Stimulated activated CD8-positive, alpha-beta memory T cell treated with anti-CD3 and anti-CD28 coated beads, Interleukin-4, amount 100 ng/mL, for 48 hours (primary cell): ENCODE measurements at places on chromosomes 5 and 9.

DNA sequence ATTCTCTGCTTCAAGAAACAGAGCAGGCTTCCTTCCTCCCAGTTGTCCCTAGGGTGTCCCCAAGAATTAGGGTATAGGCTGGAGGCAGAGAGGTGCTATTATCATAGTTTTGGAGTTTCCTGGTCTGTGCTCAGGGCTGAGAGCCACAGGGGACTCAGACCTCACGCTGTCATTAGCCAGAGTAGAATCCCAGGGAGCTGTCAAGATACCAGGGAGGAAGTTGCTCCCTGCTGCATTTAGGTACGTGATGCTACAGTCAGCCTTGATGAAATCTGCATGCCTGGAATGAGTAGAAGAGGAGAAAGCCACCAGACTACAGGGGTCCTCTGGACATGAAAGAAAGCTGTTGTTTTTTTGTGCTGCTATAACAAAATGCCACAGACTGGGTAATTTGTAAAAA lies 273.2 kb downstream of the SH3GL2 start:
- no peak for DNase-seq

DNA sequence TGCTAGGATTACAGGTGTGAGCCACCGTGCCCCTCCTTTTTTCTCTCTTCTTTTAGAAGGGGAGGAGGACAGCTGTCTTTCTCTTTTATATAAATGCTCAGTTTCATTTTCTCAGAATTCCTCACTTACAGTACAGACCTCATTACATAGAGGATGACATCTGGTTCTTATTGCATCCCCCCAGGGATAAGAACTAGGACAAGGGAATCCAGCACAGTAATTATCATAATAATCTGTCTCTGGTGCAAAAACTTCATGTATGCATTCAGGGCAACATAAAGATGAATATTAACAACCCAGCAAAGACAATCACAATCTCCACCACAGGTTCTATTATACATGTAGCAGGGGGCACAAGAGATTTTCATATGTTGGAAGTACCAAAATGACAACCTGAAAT lies 5.1 kb downstream of the SPZ1 start:
- DNase-seq: no peak

GRCh38 chr9:113616116-113616515 lies 152.6 kb downstream of the RGS3 start:
- DNase-seq: no peak

- DNase-seq: no peak
These were observed 184.8 kb downstream of the KIAA0825 start for GRCh38 chr5:94433397-94434163.

DNA sequence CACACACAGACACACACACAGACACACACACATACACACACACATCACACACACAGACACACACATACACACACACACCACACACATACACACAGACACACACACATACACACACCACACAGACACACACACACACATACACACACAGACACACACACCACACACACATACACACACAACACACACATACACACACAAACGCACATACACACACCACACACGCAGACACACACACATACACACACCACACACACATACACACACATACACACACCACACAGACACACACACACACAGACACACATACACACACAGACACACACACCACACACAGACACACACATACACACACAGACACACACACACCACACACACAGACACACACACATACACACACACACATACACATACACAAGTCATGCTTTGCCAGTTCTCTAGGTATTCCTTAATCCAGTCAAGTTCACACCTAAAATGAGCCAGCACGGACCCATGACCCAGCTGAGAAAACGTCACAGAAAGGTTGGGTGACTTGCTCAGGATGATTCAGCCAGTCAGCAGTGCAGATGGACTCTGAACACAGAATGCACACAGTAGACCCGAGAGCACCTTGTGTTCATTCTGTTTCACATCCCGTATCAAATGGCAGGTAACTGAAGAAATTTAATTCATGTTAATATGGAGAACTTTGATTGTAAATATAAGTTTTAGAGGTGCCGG lies 746.4 kb downstream of the MTRR start:
- DNase-seq: no peak

DNA sequence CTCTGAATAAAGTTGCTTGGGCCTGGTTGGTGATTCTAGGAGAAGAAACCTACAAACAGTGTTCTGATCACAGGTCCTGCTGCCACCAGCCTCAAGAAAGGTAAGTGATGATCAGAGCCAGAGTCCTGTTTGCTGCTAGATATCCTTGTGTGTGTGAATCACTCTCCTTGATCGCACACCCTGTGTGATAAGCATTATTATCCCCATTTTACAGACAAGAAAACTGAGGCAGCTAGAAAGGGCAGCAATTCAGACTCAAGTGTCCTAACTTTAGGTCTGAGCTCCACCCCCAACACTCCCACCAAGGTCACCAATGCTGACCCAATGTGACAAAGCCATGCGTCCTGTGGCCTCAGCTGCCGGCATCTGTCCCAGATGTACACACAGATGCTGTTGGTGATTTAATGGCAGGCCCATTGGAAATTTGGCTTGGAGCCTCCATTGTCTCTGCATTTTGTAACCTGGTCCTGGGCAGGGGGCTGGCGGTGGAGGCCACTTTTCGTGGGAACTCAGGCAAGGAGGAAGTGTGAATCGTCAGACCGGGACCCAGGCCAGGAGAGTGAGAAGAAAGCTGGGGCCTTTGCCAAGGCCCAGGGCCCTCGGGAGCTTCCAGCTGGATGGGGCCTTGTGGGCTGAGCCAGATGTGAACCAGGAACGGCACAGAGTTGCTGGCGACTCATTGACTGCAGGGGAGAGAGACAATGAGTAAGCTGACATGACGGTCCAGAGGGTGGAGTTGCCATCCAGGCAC lies 29.8 kb upstream of the GGTA1 start:
- no peak for DNase-seq

DNA sequence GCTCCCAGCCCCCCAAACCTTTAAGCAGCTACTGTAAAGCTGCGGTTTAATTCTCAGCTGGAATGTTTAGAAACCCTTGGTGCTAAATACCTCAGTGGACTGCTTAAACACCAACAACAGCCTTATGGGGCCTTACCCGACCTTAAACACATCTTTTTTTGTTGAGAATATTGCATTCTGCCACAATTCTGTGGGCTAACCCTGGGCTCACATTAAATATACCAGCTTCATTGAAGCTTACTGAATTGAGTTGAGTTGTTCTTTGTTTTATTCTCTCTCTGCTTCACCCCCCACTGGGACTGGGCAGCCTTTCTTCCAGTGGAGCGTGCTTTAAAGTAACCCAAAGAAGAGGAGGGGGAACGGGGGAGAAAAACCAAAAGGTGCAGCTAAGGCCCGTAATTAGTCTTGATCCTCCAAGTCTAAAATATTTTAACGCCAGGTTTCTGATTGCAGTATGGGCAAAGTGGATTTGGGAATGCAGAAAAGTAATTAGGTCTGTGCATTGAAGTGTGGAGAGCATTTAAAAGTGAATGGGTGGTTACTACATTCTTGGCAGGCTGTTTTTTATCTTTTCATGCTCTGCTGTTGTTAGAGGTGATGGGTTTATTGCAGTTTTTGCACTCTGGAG lies 281.2 kb downstream of the NR2F1-AS1 start:
- no peak for DNase-seq

- no peak for DNase-seq
These were observed 19.4 kb downstream of the CWC27 start for GRCh38 chr5:64788156-64788555.

DNA sequence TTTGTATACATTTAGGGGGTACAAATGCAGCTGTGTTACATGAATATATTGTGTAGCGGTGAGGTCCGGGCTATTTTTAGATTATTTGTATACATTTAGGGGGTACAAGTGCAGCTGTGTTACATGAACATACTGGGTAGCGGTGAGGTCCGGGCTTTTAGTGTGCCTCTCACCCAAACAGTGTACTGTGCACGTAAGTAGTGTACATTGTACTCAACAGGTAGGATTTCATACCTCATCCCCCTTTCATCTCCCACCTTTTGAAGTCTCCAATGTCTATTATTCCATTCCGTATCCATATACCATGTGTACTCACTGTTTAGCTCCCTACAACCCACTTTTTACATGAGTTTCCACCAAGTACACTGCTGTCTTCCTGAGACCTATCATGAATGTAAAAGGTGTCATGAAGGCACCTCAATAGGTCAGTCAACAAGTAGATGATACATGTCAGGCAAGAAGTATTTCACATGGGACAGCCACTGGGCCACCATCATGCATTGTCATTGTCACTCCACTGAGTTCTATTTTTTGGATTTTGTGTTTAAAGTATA lies 27.7 kb downstream of the SKP1 start:
- DNase-seq: no peak

GRCh38 chr9:92543972-92544371 lies 8.2 kb upstream of the ECM2 start:
- no peak for DNase-seq

- DNase-seq: no peak
These were observed 109.2 kb upstream of the SMIM23 start for GRCh38 chr5:171676286-171676944.

GRCh38 chr5:146851133-146851532 lies 27.4 kb downstream of the PPP2R2B start:
- DNase-seq: no peak

GRCh38 chr9:36063804-36064447 lies 27.2 kb downstream of the RECK start:
- no peak for DNase-seq

- no peak for DNase-seq
These were observed 41.4 kb upstream of the RNU6ATAC start for GRCh38 chr9:134205672-134206310.

DNA sequence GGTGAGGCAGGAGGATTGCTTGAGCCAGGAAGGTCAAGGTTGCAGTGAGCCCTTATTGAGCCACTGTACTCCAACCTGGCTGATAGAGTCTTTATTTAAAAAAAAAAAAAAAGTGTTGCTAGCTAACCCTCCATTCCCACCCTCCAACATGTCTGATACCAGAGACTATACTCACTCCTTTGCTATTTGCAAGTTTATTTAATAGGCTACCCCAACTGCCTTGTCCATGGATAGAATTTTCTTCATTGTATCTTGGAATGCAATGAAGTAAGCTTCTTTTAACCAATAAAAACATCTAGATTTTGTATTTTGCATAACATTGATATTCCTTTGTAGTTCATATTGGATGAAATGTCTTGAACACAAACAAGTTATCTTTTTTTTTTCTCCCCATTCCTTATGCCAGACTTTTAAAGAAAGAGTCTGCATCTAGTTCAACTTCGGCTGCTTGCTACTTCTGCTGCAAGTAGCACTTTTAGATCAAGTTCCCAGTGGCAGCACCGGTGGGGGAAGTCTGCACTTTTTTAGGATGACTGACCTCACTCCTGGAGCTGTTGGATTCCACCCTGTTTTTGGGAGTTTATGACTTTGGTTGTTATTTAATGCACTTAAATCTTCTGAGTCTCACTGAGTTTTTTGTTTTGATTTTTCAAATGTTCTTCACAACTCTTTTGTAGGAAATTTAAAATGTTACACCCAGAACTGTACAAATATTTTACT lies 112.5 kb downstream of the UHRF2 start:
- no peak for DNase-seq

- no peak for DNase-seq
These were observed 21.6 kb upstream of the C5orf46 start for GRCh38 chr5:147927901-147928300.

- no peak for DNase-seq
These were observed 1.3 kb downstream of the IRX2 start for GRCh38 chr5:2750026-2750757.

DNA sequence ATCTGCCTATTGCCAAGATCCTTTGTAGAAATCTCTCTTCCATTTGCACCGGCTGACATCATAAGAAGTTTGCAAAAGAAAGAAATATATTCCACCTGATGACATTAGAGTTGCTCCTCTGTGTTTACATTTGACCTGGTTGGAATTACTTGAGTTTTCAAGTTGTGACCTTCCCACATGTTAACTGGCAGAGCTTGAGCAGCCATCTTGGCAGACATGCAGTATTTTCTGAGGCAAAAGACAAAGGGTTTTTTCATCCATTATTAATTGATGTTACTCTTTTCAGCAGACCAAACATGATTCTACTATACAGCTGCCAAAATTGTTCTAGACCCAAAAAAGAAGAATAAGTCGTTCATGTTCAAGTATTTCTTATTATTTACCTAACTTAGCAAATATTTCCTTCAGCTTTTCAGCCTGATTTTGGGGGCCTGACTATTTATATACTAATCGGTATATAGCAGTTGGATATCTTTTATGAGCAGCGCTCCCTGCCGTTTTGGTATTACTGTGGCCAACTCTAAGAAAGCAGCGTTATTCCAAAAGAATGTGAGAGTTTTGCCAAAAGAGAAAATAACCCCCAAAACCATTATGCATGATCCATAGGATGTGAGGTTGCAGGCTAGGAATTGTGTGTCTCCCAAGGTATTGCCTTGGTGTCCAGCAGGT lies 212.9 kb downstream of the PBX3 start:
- no peak for DNase-seq

GRCh38 chr5:59543821-59544442 lies 349.6 kb downstream of the PDE4D start:
- no peak for DNase-seq

DNA sequence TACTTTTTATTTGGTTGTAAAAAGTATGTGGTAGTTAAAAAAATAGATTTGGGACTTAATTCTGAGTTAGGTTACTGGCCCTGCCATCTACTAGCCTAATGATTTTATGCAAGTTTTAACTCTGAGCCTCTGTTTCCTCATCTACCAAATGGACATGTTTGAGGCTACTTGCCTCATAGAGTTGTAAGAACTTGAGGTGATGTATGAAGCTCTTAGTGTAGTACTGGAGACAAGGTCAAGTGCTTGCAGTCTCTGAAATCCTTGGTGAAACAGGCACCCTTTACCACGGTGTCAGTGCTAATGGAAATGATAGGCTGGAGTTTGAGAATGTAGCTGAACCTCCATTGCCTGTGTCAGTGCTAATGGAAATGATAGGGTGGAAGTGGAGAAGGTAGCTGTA lies 15.3 kb downstream of the GPR107 start:
- no peak for DNase-seq

GRCh38 chr9:38370176-38370575 lies 22.3 kb upstream of the ALDH1B1 start:
- no peak for DNase-seq

- no peak for DNase-seq
These were observed 24.9 kb downstream of the VAV2 start for GRCh38 chr9:133967024-133967741.

- DNase-seq: no peak
These were observed 971.5 kb downstream of the EFNA5 start for GRCh38 chr5:106699198-106699597.

- no peak for DNase-seq
These were observed 310.2 kb downstream of the CTNND2 start for GRCh38 chr5:11594021-11594420.

- no peak for DNase-seq
These were observed 348.5 kb downstream of the TMEM232 start for GRCh38 chr5:110377943-110378342.

- no peak for DNase-seq
These were observed 292.7 kb upstream of the RASA1 start for GRCh38 chr5:86974955-86975354.
